ENCODE measurements at places on chromosomes 2 and 18.

GRCh38 chr2:30789670-30790210 lies 17.5 kb downstream of the CAPN13 start:
- DNase-seq = no peak

GRCh38 chr2:150548527-150548926 lies 61.1 kb upstream of the RND3 start:
- peak; percentile 12 for DNase-seq

- no peak for DNase-seq
These were observed 9.9 kb downstream of the ACVR1 start for GRCh38 chr2:157866202-157866601.

- DNase-seq = no peak
These were observed 269.5 kb upstream of the POU3F3 start for GRCh38 chr2:104584393-104584792.

GRCh38 chr2:120871881-120872620 lies 136.4 kb downstream of the GLI2 start:
- no peak for DNase-seq

- peak; percentile 37 for DNase-seq
These were observed 520.8 kb downstream of the PARD3B start for GRCh38 chr2:205066081-205066480.

DNA sequence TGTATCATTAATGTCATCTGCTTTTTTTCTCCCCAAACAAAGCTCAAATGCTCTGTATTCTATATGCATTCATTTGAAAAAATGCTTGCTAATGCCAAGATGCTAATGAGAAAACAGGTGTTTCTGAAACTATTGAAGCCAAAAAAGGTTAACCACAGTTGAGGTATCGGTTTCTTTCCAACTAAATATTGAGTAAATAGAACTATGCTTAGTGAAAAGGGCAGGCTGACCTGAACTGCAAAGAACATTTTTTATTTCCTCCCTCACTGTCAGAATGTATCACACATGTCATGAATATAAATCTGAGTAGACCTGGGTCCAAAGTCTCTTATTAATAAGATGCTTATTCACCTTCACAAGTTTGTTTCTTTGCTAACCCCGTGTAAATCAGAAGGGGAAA lies 866.6 kb downstream of the CPS1 start:
- DNase-seq = no peak

DNA sequence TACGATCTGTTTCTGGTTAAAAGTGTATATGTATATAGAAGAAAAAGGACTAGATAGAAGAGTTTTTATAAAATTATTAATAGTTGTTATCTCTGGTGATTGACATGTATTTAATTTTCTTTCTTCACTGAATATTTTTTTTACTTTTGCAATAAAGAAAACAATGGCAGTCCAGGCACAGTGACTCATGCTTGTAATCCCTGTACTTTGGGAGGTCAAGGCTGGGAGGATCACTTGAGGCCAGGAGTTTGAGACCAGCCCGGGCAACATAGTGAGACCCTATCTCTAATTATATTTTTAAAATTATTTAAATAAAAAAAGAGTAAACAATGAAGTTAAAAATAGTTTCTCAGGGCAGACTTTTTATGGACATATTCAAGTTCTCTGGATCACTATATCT lies 114.7 kb downstream of the FAM117B start:
- DNase-seq = no peak

DNA sequence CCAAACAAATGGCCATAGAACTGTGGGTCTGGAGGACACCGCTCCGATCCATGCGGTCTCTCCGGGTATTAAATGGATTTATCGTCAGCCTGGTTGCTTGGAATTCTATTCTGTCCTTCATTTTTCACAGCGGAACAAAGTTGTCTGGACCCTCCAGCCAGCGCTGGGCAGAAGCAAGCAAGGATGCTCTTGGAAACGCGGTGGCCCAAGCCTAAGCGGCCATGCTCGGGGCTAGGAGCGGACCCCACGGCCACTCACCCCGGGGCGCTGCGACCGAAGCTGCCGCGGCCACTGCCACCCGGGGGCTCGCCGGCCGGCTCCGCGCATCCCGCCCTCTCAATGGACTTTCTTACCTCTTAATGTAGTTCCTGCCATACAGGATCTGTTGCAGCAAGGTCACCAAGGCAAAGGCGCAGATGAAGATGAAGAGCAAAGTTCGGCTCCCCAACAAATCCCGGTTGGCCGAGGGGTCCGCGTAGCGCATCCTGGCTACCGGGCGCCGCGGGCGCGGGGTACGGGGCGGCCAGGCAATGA lies 761 bp downstream of the ST8SIA5 start:
- DNase-seq = no peak
